ENCODE measurements at places on chromosomes 1 and 21.
A peak's percentile ranks its signal among the peaks of the same experiment; 100 is the strongest.

DNA sequence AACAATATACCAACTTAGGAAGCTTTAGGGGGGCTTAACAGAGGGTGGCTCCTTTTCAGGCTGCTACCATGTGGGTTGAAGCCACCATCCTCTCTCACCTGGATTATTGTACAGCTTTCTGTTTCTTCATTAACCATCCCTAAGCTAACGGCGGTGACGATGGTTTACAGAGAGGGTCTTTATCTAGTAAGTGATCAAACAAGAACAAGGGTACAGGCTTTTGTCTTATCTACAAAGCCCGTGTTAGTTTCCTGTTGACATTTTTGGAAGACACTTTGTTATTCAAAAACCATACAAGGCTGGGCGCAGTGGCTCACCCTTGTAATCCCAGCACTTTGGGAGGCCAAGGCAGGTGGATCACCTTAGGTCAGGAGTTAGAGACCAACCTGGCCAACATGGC lies 20.4 kb downstream of the SLC25A33 start:
- DNase-seq: no peak

- DNase-seq: no peak
Observed at GRCh38 chr1:28111157-28111556, 22.7 kb upstream of the EYA3 start.

DNA sequence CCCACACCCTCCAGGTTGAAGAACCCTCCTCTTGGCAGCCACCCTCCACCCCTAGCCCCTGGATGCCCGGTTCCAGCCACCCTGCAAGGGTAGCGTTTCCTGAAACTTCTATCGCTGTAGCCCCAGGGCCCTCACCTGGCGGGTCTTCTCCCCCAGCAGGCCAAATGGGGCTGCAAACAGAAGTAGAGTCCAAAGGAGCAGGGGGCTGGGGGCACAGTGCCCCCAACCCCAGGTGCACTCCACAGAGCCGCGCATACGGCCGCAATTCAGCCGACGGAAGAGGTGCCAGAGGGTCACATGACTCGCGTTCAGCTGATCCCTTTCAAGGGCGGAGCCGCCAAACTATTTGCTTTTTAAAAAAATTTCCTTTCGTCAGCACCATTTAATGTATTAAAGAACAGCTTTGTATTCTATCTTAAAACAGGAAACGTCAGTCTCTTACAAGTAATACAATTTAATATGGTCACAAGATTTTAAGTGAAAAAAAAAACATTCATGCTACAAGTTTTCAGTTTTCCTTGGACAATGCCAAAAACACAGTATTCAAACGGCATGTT lies at the start of gene GLMP:
Gene GLMP, minus strand, starts transcription at position 289 of the 557 bp plus-strand sequence. Its CDS starts 34 bp downstream, at position 255.
- DNase-seq: no peak

DNA sequence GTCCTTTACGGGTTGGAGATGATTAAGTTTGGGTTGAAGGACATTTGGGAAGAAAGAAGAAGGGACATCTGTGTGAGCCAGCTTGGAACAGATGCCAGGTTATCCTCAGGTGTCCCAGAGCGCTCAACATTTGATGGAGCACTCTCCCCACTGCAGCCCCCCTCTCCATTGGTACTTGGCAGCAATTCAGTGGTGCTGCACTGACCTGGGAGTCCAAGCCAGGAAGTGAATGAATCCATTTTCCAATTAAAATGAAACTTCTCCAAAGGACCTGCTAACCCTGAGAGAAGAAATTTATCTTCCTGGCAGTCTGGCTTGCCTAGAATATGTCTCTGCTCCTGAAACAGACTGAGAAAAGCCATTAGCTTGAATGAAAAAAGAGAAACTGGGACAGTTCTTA lies 67.1 kb downstream of the FGGY start:
- no peak for DNase-seq

DNA sequence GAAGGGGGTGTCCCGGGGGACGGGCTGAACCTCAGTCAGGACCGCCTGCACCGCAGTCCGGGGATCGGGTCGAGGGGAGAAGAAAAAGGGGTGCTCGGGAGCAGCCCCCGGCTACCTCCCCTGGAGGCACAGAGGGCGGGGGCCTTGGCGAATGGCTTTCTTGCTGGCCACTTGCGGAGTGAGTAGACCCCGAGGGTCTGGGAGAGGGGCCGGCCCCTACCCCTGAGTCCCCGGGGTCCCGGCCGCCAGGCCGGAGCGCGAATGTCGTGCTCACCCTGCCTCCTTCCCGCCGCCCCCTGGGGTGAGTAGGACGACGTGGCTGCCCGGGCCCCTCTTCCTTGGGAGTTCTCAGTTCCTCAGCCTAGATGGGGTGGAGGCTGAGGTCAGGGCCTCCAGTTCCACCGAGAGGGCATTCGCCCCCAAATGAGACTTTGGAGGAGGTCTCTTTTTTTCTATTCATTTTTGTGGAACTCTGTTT lies 113.0 kb downstream of the OSBPL9 start:
- DNase-seq: no peak

GRCh38 chr1:65141394-65141793 lies 6.6 kb upstream of the AK4 start:
- DNase-seq: no peak

- DNase-seq: no peak
Observed at GRCh38 chr21:41071258-41072171, 96.4 kb upstream of the BACE2 start.

- DNase-seq: no peak
Observed at GRCh38 chr21:42424914-42425541, 21.3 kb downstream of the UBASH3A start.

DNA sequence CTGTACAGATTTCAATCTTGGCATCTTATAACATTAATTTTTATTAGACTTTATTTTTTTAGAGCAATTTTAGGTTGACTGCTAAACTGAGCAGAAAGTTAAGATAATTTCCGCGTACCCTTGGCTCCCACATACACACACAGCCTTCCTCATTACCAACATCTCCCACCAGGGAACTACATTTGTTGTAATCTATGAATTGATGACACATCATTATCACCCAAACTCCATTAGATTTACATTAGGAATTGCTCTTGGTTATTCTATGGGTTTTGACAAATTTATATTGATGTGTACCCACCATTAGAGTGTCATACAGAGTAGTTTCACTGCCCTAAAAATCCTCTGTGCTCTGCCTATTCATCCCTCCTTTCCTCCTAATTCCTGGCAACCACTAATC lies 56.4 kb upstream of the GRIK3 start:
- no peak for DNase-seq

DNA sequence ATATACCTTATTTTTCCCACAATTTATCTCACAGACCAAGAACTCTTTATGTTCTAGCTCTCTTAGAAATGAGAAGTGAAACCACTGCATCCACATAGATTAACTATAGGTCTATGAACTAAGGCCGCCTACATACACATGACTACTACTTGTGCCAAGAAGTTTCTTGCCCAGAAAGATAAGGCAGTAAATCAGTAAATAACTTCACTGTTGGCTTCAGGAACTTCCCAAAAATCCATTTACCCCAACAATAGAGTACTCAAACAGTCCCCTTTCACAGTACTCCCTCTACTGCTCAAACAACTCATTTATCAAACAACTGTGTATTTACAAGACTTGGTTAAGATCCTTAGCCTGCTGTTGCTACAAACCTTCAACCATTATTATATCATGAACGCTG lies 96.5 kb downstream of the NME7 start:
- DNase-seq: no peak

DNA sequence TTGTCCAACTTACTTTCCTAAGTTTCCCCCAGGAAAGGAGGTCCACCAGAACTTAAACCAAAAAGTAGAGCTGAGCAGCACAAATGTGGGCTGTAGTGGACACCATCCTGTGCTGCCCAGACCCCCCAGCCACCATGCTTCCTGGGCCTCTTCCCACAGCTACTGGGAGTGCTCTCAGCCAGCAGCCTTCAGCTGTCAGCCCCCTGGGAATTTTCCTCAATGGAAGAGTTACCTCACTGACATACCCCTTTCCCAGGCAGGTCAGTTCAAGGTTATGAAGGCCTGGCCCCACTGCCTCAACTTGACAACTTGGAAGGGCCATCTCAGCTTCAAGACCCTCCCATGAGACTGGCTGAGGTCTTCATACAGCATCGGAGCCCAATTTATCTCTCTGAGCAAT lies 47.7 kb downstream of the CDCP2 start:
- no peak for DNase-seq

DNA sequence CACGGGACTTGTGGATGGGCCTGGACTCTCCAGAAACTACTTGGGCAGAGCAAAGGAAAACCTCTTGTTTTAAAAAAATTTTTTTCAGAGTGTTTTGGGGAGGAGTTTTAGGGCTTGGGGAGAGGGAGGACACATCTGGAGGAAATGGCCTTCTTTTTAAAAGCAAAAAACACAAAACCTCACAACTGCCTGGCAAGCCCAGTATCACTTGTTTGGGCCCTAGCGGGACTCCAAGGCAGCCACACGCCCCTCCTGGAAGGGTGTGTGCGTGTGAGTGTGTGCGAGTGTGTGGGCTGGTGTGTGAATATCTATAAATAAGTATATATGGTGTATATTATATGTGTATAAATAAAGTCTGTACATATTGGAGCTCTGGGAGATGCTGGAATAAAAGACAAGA lies 57.7 kb upstream of the ACTL8 start:
- no peak for DNase-seq

GRCh38 chr1:153312570-153313186 lies at the start of gene PGLYRP3:
Gene PGLYRP3 (minus strand): TSS chr1:153312952. CDS start chr1:153310665, 2,287 bp downstream.
- DNase-seq: no peak

- no peak for DNase-seq
Observed at GRCh38 chr1:64161357-64161941, 42.0 kb upstream of the UBE2U start.

- DNase-seq: no peak
Observed at GRCh38 chr1:30598571-30599114, 124.7 kb downstream of the MATN1 start.

- no peak for DNase-seq
Observed at GRCh38 chr1:108636876-108637275, 24.0 kb downstream of the HENMT1 start.

DNA sequence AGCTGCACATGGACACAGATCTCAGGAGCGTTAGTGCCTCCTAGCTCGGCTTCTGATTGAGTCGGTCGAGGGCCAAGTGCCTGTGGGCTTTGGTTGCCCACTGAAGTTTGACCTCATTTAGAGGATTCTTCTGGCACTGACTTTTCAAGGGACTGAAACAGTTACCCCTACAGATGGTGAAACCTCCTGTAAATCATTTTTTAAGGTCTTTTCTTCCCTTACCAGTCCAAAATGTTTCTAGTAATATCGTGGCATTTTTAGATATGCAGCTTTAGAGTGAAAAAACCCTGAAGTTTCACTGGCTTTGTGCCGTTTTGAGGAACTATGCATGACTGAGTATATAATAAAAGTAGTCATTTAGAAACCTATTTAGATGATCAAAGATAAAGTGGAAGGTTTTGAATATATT lies 34.7 kb upstream of the L1TD1 start:
- DNase-seq: no peak

GRCh38 chr1:82503822-82504221 lies 703.1 kb downstream of the ADGRL2 start:
- DNase-seq: no peak

DNA sequence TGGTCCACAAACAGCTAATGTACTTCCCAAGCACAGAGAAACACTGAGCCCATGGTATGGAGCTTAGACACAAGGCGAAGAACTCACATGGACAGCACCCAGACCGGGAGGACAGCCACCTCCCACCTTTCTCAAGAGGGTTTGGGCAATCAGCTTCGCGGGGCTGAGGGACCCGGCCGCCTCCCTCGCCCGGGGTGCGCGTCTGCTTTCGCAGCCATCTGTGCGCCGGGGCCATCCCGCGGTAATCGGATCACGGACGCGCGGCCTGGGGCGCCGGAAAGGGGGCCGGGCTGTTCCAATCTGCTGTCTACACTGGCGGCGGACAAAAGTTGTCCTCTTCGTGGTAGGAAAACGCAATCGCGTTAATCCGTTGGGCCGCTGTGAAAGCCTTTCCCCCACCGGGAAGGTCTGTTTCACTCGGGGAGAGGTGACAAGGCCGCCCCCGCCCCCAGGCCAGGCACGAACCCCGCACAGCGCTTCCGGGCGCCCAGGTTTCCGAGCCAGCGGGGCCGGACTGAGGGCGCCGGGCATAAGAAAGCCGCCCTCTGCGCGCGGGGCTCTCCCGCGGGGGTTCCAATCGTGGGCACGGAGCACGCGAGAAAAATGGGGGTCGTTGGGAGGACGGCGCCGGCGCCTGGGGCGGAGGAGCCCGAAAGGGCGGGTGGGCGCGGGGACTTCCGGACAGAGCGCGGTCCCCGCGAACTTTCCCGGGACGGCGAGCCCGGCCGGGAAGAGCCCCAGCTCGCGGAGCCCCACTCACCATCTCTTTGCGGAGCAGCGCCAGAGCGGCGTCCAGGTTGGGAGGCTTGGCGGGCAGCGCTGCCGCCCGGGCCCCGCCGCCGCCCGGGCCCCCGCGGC lies 664 bp downstream of the FAM89A start:
- peak; percentile 45 for DNase-seq

DNA sequence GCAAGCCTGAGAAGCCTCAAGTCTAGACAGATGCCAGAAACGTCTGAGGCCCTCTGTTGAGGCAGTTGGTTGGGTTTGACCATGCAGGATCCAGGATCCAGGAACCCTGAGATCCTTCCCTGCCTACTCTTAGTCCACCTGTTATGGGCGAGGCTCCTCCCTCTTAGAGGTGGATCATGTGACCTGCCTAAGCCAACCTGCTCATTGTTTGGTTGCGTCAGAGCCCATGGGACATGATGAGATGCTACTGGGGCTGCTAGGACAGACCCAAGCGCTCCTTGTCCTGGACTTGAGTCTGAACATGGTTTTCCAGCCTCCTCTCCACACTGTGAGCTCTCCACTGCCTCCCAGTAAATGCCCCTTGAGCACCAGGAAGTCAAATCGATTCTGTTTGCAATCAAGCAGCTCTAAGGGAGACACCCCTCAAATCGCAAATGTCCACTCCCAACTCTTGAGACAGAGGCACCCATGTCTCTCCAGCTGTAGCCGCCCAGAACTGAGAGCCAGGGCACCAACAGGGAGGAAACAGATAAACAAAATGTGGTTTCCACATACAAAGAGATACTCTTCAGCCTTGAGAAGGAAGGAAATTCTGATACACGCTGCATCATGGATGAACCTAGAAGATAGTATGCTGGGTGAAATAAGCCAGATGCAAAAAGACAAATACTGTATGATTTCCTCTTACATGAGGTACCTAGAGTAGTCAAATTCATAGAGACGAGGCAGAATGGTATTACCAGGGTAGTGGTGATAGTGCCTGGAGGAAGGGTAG lies 31.7 kb upstream of the WNT4 start:
- no peak for DNase-seq

- no peak for DNase-seq
Observed at GRCh38 chr1:56590520-56591011, 11.2 kb upstream of the PLPP3 start.

GRCh38 chr1:83910461-83910860 lies 88.5 kb downstream of the TTLL7 start:
- no peak for DNase-seq

GRCh38 chr1:1208713-1209433 lies 2.5 kb upstream of the TNFRSF18 start:
- no peak for DNase-seq
